Lung microvascular endothelial cell (primary cell): ENCODE measurements at places on chromosomes 2 and 18.

GRCh38 chr2:160334028-160334741, 134.1 kb upstream of the ITGB6 start:
- peak; percentile 80 for DNase-seq

DNA sequence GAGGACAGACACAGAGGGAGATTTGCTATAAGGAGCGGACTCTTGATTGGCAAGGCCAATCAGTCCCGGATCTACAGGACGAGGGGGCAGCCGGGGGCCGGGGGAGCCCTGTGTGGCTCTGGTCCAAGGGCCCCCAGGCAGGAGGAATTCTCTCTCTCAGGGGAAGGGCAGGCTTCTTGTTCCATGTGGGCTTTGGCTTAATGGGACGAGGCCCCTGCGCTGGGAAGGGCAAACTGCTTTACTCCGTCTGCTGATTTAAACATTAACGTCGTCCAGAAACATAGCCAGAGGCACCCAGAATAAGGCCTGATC, 75.9 kb downstream of the TMEM18 start:
- DNase-seq = no peak

- no peak for DNase-seq
Observed at GRCh38 chr2:150544731-150545130, 57.3 kb upstream of the RND3 start.

- DNase-seq = no peak
Observed at GRCh38 chr2:182628916-182629315, 87.1 kb upstream of the DNAJC10 start.

- DNase-seq = no peak
Observed at GRCh38 chr2:226862623-226863022, 26.8 kb downstream of the RHBDD1 start.

- no peak for DNase-seq
Observed at GRCh38 chr18:57505231-57505630, 70.1 kb downstream of the ONECUT2 start.

DNA sequence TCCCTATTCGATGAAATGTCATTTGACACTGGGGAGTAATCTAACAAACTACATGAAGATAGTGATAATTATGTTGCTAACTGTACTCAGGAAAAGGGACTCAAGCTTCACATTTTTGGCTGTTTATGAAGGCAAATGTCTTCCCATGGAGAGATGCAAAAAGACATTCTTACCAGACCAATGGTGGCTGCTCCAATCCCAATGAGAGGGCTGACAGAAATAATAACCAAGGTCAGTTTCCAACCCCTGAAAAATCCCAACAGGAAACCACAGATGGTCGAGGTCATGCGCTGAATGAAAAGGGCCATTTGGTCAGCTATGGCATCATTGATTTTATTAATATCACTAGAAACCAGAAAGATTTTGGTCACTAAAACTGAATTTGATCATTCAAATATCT, 37.6 kb downstream of the ABCB11 start:
- DNase-seq = peak; percentile 31

DNA sequence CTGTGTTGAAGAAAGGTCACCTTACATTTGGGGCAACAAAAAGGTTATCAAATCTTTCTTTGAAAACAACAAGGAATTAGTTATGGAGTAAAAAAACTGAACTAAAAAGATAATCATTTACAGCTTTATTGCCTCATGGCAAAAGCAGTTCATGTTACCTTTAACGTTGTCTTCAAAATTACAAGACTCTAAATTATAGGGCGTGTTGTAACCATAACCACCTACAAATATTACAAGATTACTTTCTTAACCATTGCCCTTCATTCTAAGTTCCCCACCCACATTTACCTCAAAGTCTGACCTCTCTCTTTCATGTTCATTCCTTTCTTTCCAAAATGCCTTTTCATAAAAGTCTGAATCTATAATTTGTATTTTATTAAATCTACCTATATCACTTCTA, 74.6 kb upstream of the LRATD1 start:
- DNase-seq = no peak

DNA sequence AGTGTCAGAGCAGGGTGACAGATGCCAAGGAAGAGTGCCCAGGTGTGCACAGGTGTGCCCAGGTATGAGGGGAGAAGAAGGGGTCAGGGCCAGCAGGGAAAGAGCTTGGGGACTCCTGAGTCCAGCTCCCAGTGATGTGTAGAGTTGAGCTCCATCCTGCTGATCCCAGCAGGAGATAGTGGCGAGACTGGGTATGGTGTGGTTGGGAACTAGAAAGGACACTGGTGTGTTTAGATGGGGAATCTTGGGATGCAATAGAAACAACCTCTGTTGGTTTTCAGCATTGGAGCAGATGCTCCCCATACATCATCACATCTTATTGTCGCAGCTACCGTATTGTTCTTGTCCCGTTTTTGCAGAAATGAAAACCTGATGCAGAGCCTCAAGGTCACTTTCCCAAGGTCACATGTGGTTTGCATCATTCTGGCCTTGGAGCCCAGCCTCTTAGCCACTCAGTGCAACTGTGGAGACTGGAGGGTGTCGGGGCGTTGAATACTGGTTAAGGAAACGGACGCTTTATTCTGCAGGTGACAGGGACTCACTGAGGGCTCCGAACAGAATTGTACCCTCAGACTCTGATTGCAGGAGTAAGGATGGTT, 166.7 kb downstream of the AGAP1 start:
- DNase-seq = no peak

GRCh38 chr2:107936433-107937359, 49.6 kb upstream of the SLC5A7 start:
- DNase-seq = peak; percentile 30

- no peak for DNase-seq
Observed at GRCh38 chr2:99970292-99970868, 172.0 kb downstream of the AFF3 start.

GRCh38 chr2:134491771-134492441, 226.9 kb downstream of the TMEM163 start:
- peak; percentile 18 for DNase-seq

GRCh38 chr18:80253871-80254492, 6.7 kb upstream of the PARD6G start:
- DNase-seq = peak; percentile 41

DNA sequence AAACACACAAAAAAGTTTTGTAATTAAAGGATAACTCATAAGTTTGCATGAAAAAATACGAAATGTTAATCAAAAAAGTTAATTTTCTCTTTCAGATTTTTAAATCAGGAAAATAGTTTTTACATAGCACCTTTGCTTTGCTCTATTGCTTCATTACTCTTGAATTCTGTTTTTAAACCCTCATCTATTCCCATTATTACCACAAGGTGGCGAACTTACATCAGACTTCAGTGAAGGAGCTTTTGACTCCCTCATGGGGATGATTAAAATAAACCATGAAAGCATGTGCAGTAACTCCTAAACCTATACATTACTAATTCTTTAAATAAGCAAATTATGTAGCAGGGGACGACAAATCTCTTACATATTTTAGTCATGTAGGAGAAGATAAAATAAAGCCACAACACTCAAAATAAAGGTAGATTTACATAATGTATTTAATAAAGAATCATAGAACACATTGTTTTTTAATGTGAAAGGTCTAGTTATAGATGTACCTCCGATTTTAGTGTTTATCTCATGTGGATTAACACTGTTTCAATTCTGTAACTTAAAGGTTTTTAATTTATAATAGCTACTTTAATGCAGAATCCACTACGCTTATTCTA, 105.2 kb downstream of the NETO1 start:
- DNase-seq = peak; percentile 60

DNA sequence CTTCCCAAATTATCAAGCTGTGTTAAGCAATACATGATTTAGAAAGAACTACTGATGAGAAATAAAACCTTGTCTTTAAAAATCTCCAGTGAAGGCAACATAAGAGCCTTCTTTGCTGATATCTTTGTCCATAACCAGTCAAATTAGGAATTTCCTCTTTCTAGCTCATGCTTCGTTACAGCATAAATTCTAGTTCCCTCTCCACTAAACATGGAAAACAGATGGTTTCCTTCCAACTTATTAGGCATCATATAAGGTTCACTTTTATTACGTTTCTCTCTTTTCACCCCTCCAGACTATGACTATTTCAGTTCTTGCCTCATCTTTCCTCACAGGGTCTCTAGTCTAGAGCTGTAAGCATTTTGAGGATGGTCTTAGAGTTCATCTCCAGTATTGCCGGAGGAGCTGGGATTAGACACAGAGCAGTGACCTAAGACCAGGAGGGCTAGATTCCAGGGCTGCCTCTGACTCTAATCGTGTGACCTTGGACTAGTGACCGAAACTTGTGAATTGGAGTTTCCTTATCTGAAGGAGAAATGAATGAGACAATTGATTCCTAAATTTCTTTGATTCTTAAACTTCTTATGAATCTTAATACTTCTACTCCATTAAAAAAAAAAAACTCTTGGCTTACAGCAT, 195.5 kb upstream of the APCDD1 start:
- no peak for DNase-seq

DNA sequence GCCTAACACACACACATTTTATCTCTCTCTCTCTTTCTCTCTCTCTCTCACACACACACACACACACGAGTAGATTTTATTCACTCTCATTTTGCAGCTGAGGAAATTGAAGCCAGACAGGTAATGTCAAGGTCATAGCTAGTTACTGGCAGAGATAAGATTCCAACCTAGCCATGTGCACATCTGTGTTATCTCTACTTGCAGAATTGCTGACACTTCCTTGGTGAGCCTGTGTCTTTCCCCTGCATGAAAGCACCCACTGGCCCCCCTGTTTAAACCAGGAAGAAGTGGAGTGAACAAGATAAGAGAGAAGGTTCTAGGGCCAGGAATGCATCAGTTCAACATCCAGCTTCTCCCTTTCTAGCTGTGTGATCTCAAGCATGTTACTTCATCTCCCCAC, 423.7 kb downstream of the TXNL1 start:
- DNase-seq = no peak
